ENCODE measurements at places on chromosomes 2 and 18. TPM values are rescaled to one million over a fixed set of nuclear protein-coding genes. Genes with fewer than 3 reads are reported as not detected.

DNA sequence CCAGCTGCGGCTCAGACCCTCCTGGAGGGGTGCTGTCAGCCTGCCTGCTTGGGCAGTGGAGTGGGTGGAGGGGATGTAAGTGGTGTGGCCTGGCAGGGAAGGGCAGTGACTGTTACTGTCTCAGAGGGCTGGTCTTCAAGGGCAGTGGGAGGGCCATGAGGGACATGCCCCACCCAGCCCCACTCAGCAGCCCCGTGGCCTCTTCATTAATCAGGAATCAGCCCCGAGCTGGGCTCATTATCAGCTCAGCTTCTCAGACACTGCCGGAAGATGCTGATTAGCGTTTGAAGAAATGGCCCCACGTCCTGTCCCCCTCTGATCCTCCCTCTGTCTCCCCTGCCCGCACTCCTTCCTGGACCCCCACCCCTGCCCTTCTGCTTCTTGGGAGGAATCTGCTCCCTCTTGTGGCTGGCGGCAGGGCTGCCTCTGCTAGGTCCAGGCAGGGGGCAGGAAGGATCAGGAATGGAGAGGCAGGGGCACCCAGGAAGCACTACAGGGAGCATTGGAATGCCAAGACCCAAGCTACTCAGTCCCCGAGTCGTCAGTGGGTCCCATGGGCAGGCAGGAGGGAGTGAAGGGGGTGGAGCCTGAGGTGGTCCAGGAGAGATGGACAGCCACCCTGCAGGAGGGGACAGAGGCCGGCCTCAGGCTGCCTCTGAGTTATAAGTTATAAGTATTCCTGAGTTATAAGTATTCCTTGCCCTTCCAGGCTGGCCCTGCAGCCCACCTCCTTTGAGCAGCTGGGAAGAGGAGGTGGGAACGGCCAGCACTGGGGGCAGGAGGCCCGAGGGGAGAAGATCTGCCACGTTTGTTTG is 7.0 kb downstream of the ASIC4 start:
- peaks cover 58% of the 10 kb centered on the region for H3K4me1 ChIP-seq
- H3K36me3 ChIP-seq, result no peaks in the 10 kb centered on the region
- DNase-seq, result no peak
- H3K27ac ChIP-seq, result peak overlapping the region; percentile 11

The TMEM17 gene
- 4.2 TPM for total RNA-seq

The IL37 gene
- not detected for total RNA-seq

DNA sequence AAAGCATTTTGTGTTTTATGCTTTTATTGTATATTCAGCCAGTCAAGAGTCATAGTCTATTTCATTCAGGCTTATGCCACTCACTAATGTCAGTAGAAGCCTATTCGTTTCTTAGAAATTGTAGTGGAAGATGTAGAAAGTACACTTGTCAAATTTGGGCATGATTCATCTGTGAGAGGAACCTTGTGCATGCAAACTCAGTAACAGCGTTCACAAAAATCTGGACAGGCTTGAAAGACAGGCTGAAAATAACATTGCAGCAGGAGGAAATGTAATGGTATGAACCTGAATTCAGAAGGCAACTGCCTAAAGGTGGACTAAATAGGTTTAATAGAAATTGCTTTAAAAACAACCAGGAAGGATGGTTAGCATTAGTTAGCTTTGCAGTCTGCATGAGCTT is 213.5 kb downstream of the CMPK2 start:
- H3K36me3 ChIP-seq, result no peaks in the 10 kb centered on the region
- peak overlapping the region; percentile 62 for H3K27ac ChIP-seq
- peaks cover 3% of the 10 kb centered on the region for H3K27me3 ChIP-seq
- peaks cover 26% of the 10 kb centered on the region for H3K4me1 ChIP-seq

DNA sequence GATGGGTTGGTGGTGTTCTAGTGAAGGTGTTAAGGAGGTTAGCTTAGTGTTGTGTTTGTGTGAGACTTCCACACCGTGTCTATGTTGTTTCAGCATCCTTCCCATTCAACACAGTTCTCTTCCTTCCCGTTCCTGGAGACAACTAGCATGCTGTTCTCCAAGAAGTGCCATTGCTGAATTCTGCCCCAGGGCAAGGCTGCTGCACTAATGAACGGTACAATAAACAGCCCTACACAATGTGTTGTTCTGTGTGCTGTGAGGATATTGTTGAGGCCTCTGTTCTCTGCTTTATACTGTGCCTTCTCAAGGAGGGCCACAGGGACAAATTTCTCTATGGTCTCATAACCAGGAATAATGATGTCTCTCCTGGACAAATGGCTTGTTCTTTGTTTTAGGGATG is 39.8 kb upstream of the ZEB2 start:
- H3K36me3 ChIP-seq, result no peaks in the 10 kb centered on the region
- no peak overlapping the region for H3K4me3 ChIP-seq
- H3K4me1 ChIP-seq, result no peaks in the 10 kb centered on the region
- no peak overlapping the region for H3K27ac ChIP-seq
- DNase-seq, result no peak

GRCh38 chr2:220370764-220371163 is 743.3 kb downstream of the SLC4A3 start:
- no peaks in the 10 kb centered on the region for H3K36me3 ChIP-seq
- no peak overlapping the region for H3K4me3 ChIP-seq
- peaks cover 7% of the 10 kb centered on the region for H3K4me1 ChIP-seq
- no peaks in the 10 kb centered on the region for H3K27me3 ChIP-seq
- DNase-seq, result no peak
- no peak overlapping the region for H3K27ac ChIP-seq

- peak; percentile 39 for DNase-seq
- peaks cover under 1% of the 10 kb centered on the region for H3K27me3 ChIP-seq
- no peak overlapping the region for H3K4me3 ChIP-seq
- H3K27ac ChIP-seq, result no peak overlapping the region
Measured at GRCh38 chr2:240632306-240632721, 7.0 kb downstream of the GPR35 start.

- H3K4me1 ChIP-seq, result peaks cover 16% of the 10 kb centered on the region
- H3K36me3 ChIP-seq, result no peaks in the 10 kb centered on the region
- H3K27ac ChIP-seq, result no peak overlapping the region
Measured at GRCh38 chr2:96112501-96113366, 3.6 kb downstream of the ADRA2B start.

The ARID5A gene
- total RNA-seq, result 11.9 TPM

The BOK gene
- total RNA-seq, result 108 TPM

The ZC3H6 gene
- 5.5 TPM for total RNA-seq

GRCh38 chr2:226155093-226155875 is 644.3 kb downstream of the IRS1 start:
- peaks cover 48% of the 10 kb centered on the region for H3K4me1 ChIP-seq
- no peaks in the 10 kb centered on the region for H3K27me3 ChIP-seq
- peak overlapping the region; percentile 41 for H3K27ac ChIP-seq
- DNase-seq, result no peak
- peak overlapping the region; percentile 36 for H3K4me3 ChIP-seq

GRCh38 chr18:68769461-68769860 is 28.4 kb upstream of the CCDC102B start:
- no peaks in the 10 kb centered on the region for H3K36me3 ChIP-seq
- no peaks in the 10 kb centered on the region for H3K27me3 ChIP-seq
- no peaks in the 10 kb centered on the region for H3K4me1 ChIP-seq
- DNase-seq, result no peak
- H3K4me3 ChIP-seq, result no peak overlapping the region
- H3K27ac ChIP-seq, result no peak overlapping the region

The RAB6C gene
- total RNA-seq, result 0.50 TPM

The RTKN gene
- total RNA-seq, result 88.3 TPM

DNA sequence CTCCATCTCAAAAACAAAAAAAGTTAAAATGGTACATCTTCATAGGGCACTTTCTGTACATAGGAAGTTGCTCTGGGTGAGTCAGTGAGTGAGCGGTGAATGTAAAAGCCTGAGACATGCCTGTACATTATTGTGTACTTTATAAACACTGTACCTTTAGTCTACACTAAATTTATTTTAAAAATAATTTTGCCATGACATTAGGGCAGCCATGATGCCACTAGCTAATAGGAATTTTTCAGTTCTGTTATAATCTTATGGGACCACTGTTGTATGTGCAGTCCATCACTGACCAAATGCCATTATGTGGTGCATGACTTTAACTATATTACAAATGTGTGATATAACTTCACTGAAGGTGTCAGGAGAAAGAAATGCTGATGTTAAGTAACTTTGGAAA is 11.0 kb upstream of the TXNDC2 start:
- H3K4me1 ChIP-seq, result peaks cover 28% of the 10 kb centered on the region
- no peaks in the 10 kb centered on the region for H3K27me3 ChIP-seq
- H3K27ac ChIP-seq, result no peak overlapping the region
- no peaks in the 10 kb centered on the region for H3K36me3 ChIP-seq
- H3K4me3 ChIP-seq, result no peak overlapping the region

GRCh38 chr2:178592655-178593054 is 112.4 kb downstream of the PLEKHA3 start:
- no peaks in the 10 kb centered on the region for H3K4me1 ChIP-seq
- peaks cover 40% of the 10 kb centered on the region for H3K36me3 ChIP-seq
- no peak overlapping the region for H3K27ac ChIP-seq
- no peak overlapping the region for H3K4me3 ChIP-seq

The SANBR gene
- 12.6 TPM for total RNA-seq

- peaks cover 18% of the 10 kb centered on the region for H3K36me3 ChIP-seq
- no peak overlapping the region for H3K27ac ChIP-seq
- H3K4me3 ChIP-seq, result no peak overlapping the region
- peaks cover 24% of the 10 kb centered on the region for H3K4me1 ChIP-seq
- no peak for DNase-seq
- no peaks in the 10 kb centered on the region for H3K27me3 ChIP-seq
Measured at GRCh38 chr2:191304939-191305875, 60.0 kb downstream of the MYO1B start.

GRCh38 chr18:23938043-23938756 is 76.4 kb upstream of the TTC39C start:
- H3K4me1 ChIP-seq, result peaks cover 20% of the 10 kb centered on the region
- H3K27me3 ChIP-seq, result peaks cover 11% of the 10 kb centered on the region
- no peak overlapping the region for H3K4me3 ChIP-seq
- DNase-seq, result no peak
